ENCODE measurements at places on chromosomes 11 and 22.

DNA sequence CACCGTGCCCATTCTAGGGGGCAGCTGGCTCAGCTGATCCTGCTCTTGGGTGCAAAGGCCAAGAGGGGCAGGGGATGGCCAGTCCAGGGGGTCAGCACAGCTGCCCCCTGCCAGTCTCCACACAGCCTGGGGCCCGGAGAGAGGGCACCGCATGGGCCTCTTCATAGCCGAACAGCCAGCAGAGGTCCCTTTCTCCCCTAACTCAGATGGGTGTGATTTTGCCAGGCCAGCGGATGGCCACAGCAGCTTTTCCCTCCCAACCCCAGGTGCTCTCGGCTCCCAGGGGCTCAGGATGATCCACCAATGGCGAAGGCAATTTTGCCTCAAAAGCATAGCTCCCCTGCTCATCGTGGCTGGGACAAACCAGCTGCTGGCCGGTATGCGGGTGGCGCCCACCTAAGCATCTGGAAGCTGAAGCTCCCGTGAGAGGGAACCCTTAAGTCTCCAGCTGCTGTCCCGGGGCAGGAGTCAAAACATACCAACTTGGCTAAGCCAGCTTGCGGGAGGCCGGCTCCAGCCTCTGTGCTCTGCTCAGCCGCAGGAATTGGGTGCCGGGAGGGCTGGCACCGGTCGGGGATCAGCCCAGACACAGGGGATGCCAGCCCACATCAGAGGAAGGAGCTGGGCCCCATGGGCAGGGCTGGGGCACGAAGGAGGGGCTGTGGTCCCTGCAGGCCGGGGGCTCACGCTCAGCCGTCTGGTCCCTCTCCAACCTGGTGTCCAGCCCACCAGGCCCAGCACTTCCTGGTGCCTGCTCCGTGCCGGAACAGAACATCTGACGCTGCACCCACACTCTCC is 30.5 kb upstream of the GNB1L start:
- no peak for DNase-seq

DNA sequence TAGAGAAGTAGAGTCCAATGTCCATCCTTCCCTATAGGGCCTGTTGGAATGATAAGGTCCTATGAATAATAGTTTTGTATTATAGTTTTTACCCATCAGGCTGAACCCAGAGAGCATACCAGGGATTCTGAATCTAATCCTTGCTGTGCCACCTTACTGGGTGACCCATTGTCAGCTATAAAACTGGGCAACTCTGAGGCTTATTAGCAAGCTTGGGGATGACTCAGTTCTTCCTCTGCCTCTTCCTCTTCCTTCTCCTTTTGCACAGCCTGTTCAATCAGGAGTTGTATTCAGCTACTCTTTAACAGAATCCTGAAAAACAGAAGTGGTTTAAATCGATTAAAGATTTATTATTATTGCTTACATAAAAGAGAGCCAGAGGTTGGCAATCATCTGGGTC is 8.9 kb downstream of the HEPHL1 start:
- no peak for DNase-seq

- no peak for DNase-seq
Observed at GRCh38 chr11:8477151-8477550, 116.9 kb downstream of the STK33 start.

- no peak for DNase-seq
Observed at GRCh38 chr11:34641456-34641855, 20.6 kb downstream of the EHF start.

DNA sequence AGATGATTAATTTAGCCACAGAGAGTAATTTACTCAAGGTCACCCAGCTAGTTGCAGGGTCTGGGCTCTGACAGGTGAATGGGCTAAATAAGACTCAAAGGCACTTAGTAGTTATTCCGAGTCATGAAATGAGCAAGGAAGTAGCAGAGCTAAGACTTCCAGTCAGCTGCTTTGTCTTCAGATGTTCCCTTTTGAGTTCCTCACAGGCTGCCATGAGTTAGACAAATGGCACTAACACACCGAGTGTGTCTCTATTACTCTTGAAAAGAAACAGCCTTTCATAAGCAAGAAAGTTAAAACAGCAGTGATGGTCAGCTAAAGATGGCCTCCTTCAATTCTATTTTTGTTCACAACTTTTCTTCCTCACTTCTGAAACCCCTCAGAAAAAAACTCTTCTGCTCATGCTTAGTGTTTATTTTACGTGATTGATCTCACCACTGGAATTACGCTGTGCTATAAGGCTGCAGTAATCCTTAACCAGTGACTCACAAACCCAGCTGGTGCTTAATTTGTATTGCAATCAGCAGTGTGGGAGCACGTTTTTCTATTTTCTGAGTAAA is 389.1 kb downstream of the AASDHPPT start:
- no peak for DNase-seq

DNA sequence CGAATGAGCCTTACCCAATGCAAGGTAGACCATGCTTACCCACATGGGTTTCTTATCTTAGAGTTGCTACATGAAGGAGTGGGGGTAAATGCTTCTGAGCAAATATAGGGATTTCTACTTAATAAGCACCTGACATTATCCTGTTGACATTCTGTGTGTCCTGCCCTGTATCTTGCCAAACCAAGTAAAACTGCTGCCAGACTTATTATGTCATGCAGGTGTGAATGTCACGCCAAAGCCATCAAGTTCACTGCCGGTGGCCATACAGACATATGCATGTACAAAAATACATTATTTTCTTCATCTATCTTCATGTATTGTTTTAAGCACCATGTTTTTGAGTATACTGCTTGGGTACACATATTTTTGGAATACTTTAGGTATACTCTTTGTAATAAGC is 70.2 kb downstream of the NOX4 start:
- DNase-seq, result no peak
